Cerebellar nuclear complex (tissue), 1 donor: ENCODE measurements at places on chromosomes 7 and 10.

DNA sequence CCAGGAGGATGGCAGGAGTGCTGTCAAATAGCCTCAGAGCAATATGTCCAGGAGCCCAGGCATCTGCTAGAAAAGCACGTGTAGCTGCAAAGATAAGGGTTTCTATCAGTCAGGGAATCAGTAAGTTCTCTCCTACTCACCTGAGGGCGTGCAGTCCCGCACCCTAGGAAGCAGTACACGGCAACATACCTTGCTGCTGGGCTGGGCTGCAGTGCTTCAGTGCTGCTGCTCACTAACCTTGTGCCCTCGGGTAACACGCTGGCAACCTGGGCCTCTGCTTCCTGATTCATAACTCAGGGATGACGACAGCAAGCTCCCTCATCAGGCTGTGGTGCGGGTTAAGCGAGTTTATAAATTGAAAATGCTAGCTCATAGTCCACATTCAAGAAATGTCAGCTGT lies 29.5 kb upstream of the CCNY start:
- DNase-seq = no peak

DNA sequence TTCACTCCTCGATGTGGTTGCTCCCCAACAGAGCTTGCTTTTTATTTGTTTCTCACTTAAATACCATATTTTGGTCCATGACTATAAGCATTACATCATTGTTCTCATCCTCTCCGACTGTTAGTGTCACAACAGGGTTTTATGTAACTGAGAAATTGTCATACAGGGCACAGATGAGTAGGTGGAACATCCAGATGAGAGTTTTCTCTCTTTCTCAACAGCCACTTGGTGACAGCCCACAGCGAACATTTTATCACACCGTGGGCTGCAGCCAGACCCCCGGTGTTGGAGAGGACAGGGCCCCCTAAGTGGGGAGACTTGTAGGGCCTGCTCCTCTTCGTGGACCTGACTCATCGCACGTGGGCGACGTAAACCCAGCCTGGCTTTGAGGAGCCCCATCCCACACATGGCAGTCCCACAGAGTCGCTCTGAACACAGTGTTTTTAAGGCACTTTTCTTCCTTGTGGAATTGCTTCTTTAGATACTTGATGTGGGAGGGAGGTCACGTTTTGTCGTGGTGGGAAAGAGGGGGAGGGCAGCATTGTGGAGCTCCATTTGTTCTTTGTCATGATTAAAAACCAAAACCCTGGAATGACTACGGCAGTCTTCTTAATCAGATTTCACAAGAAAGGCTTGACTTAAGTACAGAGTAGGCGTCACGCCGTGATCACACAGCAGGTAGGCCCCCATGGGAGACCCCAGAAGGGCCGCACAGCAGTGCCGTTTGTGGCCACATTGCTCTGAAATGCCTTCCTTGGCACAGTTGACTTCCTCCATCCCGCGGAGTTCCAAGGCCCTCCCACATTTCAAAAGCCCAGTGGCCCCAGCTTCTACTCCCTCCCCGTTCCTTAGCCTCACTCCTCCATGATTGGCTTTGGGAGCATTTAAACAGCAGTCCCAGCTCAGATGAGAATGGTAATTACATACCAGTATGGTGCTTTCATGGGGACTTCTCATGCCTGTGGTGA lies 220.6 kb downstream of the CCDC3 start:
- DNase-seq = no peak

DNA sequence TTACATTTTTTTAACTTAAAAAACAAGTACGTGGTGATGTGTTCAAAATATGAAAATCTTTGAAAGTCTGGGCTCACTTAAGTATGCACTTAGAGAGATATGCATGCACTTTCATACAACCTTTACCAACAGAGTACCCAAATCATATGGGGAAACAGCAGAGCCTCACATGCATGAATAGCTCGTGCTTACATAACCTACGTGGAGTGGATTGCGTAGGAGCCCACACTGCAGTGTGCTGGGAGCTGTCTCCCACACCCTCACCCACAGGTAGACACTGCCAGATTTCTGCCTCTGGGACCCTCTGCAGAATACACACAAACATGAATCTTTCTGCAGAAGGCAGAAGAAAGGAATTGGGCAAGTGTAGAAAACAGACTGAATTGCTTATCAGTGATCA lies 581 bp downstream of the CLCN1 start:
- DNase-seq = no peak

- no peak for DNase-seq
Measured at GRCh38 chr10:22086730-22087401, 83.3 kb upstream of the DNAJC1 start.

- no peak for DNase-seq
Measured at GRCh38 chr7:140643416-140643815, 2.8 kb upstream of the DENND2A start.

GRCh38 chr7:44217223-44217714 lies 16.5 kb downstream of the YKT6 start:
- no peak for DNase-seq

GRCh38 chr10:112950714-112951358 lies 789 bp downstream of the TCF7L2 start:
- no peak for DNase-seq

- DNase-seq = no peak
Measured at GRCh38 chr7:73770860-73771670, 995 bp upstream of the CLDN3 start.

DNA sequence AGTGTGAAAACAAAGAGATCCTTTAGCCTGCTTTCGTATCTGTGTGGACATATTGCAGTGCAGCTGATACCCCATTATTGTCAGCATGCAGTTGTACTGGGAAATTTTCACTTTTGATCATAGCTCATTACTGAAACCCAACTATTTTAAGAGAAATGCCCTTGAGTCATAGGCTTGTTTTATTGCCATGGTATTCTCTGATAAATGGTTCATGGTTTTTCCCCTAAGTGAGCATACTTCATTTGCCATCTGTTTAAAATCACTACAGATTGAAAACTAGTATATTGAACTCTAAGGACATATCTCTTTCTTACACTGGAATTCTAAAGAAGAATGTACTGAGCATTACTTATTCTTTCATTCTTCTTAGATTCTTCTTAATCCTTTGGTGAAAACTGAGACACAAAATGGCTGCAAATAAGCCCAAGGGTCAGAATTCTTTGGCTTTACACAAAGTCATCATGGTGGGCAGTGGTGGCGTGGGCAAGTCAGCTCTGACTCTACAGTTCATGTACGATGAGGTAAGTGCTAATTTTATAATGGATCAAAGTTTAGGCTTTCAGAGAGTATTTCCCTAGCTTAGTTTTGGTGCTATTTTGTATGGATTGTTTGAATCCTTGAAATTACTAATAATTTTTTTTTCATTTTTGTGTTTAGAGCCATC lies 63.0 kb downstream of the RALA start:
- DNase-seq = no peak

DNA sequence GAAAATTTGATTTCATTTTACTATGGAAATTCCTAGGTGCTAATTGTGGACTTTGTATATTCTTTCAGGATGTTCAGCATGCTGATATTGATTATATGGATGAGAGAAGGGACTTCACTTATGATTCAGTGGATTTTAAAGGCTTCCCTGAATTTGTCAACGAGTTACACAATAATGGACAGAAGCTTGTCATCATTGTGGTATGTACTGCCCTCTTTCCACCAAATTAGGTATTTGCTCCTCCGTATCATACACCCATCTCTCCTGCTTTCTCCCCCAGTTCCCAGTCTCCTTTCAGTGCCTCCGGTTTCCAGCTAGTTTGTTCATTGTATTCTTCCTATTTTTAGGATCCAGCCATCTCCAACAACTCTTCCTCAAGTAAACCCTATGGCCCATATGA lies 34.6 kb downstream of the MGAM start:
- no peak for DNase-seq

DNA sequence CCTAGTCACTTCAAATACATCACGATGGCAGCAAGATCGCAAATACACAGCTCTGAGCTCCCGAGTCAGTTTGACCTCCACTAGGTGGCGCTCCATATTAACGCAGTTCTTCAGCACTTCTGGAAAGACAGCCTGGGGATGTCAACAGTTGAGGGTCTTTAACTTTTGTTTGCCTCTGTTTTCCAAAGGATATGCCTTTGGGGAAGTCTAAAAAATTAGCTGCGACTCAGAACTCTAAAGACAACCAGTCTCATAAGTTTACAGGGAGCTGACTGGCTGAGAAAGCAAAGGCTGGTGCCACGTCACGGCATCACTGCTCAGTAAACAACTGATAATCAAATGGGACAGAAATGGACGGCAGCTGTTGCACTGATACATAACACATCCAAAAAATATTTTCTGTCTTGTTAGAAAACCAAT lies 458.8 kb downstream of the SORCS1 start:
- no peak for DNase-seq

- no peak for DNase-seq
Measured at GRCh38 chr7:146982482-146982881, 865.9 kb downstream of the CNTNAP2 start.

- DNase-seq = no peak
Measured at GRCh38 chr10:4450981-4451908, 374.8 kb upstream of the AKR1E2 start.

GRCh38 chr10:71297343-71297742 lies 21.7 kb upstream of the SLC29A3 start:
- DNase-seq = no peak

- DNase-seq = no peak
Measured at GRCh38 chr10:77926566-77927401, at the start of gene DLG5. Gene DLG5, minus strand, starts transcription at chr10:77926755. Its CDS starts 235 bp downstream, at chr10:77926520.

DNA sequence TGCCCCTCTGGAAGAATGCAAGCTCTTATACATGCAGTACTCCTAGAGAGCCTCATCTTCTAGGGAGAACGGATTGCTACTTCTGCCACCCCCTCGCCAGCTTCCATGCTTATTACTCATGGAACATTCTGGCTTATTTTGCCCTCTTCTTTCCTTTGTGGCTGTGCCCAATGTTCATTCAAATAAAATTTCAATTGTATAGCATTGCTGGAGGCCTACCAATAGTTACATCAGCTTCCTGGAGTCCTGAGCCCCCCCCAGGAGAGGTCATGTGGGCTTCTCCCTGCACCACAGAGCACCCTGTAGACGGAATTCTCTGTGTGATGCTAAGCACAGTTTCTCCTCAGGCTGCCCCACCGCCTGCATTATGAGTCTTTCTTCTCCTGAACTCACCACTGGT lies 1094.0 kb downstream of the KCNMA1 start:
- DNase-seq = no peak

- DNase-seq = no peak
Measured at GRCh38 chr10:12844811-12845483, 156.6 kb downstream of the CCDC3 start.

GRCh38 chr10:71656220-71656619 lies 63.4 kb downstream of the C10orf105 start:
- DNase-seq = no peak

DNA sequence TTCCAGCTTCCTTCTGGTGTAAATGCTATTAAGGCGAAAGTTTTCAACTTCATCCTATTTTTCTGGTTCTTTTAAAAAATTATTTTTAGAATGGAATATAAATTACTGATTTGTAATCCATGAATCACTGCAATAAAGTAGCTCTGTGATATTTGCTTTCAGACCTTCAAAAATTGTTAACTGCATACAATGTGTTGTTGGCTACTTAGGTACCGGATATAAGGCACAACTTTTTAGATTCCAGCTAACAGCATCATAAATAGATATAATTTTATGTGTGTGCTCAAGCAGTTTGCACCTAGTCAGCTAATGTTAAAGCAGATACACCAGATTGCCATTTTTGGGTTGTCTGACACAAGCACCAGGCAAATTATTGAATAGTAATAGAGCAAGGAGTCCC lies 58.7 kb downstream of the PON1 start:
- no peak for DNase-seq

DNA sequence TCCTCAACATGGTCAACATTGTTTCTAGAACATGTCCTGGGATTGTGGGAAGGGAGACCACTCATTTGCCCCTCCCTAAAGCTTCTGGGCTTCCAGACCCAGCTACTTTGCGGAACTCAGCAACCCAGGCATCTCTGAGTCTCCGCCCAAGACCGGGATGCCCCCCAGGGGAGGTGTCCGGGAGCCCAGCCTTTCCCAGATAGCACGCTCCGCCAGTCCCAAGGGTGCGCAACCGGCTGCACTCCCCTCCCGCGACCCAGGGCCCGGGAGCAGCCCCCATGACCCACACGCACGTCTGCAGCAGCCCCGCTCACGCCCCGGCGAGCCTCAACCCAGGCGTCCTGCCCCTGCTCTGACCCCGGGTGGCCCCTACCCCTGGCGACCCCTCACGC lies at the start of gene EPO:
TSS of gene EPO (plus strand) at position 190 of the 392 bp plus-strand sequence. CDS start 513 bp downstream, outside the sequence.
- no peak for DNase-seq

- DNase-seq = no peak
Measured at GRCh38 chr7:45026013-45026412, 26.0 kb downstream of the CCM2 start.

DNA sequence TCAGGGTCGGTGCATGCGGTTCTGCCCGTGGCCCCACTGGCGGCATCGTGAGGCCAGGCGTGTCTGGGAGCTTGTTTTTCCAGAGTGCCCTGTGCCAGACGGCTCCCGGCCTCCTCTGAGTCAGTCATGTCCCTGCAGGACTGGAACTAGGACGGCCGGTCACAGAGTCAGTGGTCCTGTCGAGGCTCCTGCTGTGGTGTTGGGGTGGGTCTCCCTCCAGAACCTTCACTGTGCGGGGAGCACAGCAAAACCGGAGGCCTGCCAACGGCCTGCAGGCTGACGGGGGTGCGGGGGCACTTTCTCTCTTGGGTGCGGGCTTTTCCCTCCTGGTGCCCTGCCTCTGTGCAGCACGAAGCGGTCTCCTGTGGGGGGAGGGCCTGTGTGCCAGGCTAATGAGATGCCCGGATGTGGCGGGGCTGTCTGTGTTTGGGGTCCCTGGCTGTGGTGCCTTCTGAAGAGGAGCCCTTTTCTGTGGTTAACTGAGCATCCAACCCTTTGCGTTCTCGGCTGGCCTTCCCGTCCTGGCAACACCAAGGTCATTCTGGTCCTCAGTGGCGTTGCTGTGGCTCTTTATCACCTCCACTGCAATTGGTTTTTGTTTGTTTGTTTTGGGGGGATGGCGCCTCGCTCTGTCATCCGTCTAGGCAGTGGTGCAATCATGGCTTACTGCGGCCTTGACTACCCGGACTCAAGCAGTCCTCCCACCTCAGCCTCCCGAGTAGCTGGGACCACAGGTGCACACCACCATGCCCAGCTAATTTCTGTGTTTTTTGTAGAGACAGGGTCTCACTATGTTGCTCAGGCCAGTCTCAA lies 8.0 kb downstream of the GET4 start:
- no peak for DNase-seq

DNA sequence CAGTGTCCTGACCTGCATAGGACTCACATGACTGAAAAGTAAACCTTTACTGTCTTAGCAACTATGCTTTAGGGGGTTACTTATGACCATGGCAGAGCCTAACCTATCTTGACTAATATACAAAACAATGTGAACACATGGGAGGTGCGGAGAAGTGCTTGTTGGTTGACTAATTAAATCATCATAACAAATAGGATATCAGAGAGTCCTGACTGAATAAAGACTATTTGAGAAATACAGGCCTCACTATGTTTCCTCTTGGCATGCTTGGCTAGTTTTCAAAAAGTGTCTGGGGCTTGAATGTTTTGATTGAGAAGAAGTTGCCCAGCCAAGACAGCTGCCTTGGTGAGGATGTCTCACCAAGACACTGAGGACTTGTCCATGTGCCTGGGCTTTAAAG lies 104.4 kb upstream of the PHYHIPL start:
- DNase-seq = no peak

GRCh38 chr7:34463830-34464229 lies 194.2 kb upstream of the NPSR1 start:
- no peak for DNase-seq
